Activated CD4-positive, alpha-beta T cell treated with anti-CD3 and anti-CD28 coated beads, Interleukin-2, amount 10 ng/mL, durations not matched to agents 24 days and 14 days (primary cell): ENCODE measurements at places on chromosomes 12 and 14. TPM values are rescaled to one million over a fixed set of nuclear protein-coding genes. Genes with fewer than 3 reads are reported as not detected.
A peak's percentile ranks its signal among the peaks of the same experiment; 100 is the strongest.

- no peaks in the 10 kb centered on the region for H3K36me3 ChIP-seq
- peak; percentile 38 for DNase-seq
- no peaks in the 10 kb centered on the region for H3K27me3 ChIP-seq
- H3K27ac ChIP-seq: no peak overlapping the region
- H3K4me3 ChIP-seq: no peak overlapping the region
Observed at GRCh38 chr12:68499616-68500015, 111.1 kb upstream of the RAP1B start.

DNA sequence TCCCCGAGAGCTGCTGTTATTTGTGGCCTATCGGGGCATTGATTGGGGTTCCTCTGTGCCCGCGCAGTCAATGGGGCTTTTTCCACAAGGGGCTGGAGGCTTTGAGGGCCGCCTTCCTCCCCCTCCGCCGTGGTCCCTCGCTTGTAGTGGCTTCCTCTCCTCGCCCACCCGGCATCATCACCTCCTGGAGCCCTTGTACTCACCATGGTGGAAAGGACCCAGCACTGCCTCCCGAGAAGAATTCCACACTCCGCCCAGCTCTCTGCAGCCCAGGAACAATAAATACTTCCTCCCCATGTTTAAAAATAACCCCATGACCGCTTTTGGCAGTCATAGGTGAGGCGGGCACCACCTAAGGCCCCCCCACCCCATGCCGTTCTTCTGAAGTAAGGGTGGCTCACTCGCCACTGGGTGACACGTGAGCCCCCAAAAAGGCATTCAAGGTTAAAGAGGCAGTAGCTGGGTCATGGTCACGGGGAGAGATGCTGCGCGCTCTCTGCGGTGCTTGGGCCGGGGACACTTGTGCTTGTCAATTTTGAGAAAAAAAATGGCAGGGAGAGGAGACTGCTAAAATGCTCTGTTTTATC lies at the start of gene MYL2:
Gene MYL2, minus strand, starts transcription at position 256 of the 587 bp plus-strand sequence. Its CDS starts 50 bp downstream, at position 206.
- no peak within 1 kb of the TSS for H3K27ac ChIP-seq
- H3K4me1 ChIP-seq: no peaks in the 10 kb centered on the region
- no peaks in the 10 kb centered on the region for H3K27me3 ChIP-seq

DNA sequence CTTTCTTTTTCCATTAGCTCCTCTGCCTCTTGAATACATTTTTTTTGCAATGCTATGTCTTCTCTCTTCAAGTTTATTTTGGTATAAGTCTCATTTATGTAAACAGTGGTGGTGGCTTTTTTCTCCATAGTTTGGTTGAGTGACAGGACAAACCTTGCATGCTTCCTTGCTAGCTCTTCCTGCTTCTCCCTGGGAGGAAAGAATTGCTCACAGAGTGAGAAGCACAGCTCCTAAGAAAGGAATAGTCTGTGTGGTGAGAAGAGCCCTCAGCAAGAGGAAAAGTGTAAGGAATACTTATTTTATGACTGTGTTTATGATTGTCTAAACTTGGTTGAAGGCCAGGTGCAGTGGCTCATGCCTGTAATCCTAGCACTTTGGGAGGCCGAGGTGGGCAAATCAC lies 11.5 kb downstream of the CCDC175 start:
- H3K27me3 ChIP-seq: peaks cover 23% of the 10 kb centered on the region
- no peak overlapping the region for H3K4me3 ChIP-seq
- DNase-seq: no peak
- no peak overlapping the region for H3K27ac ChIP-seq
- no peaks in the 10 kb centered on the region for H3K36me3 ChIP-seq

GRCh38 chr14:93665169-93665568 lies 123.1 kb downstream of the PRIMA1 start:
- no peaks in the 10 kb centered on the region for H3K4me1 ChIP-seq
- no peak overlapping the region for H3K27ac ChIP-seq
- no peak for DNase-seq
- no peak overlapping the region for H3K4me3 ChIP-seq
- no peaks in the 10 kb centered on the region for H3K36me3 ChIP-seq

- H3K36me3 ChIP-seq: peaks cover 4% of the 10 kb centered on the region
- peak overlapping the region; percentile 29 for H3K27ac ChIP-seq
- H3K27me3 ChIP-seq: peaks cover 73% of the 10 kb centered on the region
- H3K4me3 ChIP-seq: peak overlapping the region; percentile 37
Observed at GRCh38 chr14:60510951-60511599, 2.1 kb downstream of the SIX6 start.

- H3K27me3 ChIP-seq: no peaks in the 10 kb centered on the region
- no peaks in the 10 kb centered on the region for H3K36me3 ChIP-seq
- H3K4me3 ChIP-seq: no peak overlapping the region
- H3K4me1 ChIP-seq: no peaks in the 10 kb centered on the region
Observed at GRCh38 chr12:117821480-117822175, 147.2 kb downstream of the KSR2 start.

DNA sequence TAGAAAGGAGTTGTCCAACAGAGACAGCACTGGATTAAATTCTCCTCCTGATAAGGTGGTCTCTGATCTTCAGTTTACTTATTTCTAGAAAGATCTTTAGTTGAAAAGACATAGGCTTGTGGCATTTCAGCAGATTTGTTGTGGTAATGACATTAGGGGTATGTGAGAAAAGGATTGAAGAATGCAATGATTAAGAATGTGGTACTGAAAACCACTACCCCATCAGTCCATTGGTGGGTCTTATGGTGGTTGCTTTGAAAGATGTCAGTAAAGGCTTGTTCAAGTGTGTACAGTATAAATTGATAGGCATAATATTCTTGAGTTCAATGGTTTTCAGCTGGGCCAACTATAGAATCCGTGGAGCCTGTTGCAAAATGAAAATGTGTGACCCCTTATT lies 10.8 kb downstream of the PPFIBP1 start:
- peaks cover 14% of the 10 kb centered on the region for H3K36me3 ChIP-seq
- peaks cover 34% of the 10 kb centered on the region for H3K4me1 ChIP-seq
- H3K27me3 ChIP-seq: peaks cover 5% of the 10 kb centered on the region
- H3K27ac ChIP-seq: peak overlapping the region; percentile 68

GRCh38 chr12:39572551-39572950 lies 47.1 kb downstream of the ABCD2 start:
- no peak overlapping the region for H3K4me3 ChIP-seq
- no peaks in the 10 kb centered on the region for H3K27me3 ChIP-seq
- peaks cover 79% of the 10 kb centered on the region for H3K36me3 ChIP-seq
- H3K27ac ChIP-seq: no peak overlapping the region

The GUCY2C gene
- total RNA-seq: not detected in 2 replicates

GRCh38 chr12:88142610-88142991 lies 494 bp downstream of the TMTC3 start:
- peak overlapping the region; percentile 96 for H3K27ac ChIP-seq
- H3K27me3 ChIP-seq: no peaks in the 10 kb centered on the region
- H3K36me3 ChIP-seq: peaks cover 16% of the 10 kb centered on the region
- H3K4me3 ChIP-seq: peak overlapping the region; percentile 91
- no peak for DNase-seq
- peaks cover 32% of the 10 kb centered on the region for H3K4me1 ChIP-seq
